ENCODE measurements at places on chromosomes 1 and 21.

DNA sequence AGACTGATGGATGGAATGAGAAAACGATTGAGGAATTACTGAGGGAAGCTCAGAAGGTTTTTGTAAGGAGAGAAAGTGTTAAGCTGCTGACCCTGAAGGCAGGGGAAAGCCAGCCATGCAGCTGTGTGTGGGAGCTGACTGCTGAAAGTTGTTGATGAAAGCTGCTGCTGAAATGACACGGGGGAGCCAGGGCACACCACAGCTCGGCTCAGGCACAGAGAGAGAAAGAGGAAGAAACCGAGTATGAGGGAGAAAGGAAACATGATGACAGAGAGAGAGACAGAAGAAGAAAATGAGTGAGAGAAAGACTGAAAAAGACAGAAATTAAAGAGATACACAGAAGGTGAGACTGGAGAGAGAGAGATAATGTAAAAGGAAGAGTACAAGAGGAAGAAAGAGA, 115.5 kb downstream of the LRRC53 start:
- DNase-seq = no peak

DNA sequence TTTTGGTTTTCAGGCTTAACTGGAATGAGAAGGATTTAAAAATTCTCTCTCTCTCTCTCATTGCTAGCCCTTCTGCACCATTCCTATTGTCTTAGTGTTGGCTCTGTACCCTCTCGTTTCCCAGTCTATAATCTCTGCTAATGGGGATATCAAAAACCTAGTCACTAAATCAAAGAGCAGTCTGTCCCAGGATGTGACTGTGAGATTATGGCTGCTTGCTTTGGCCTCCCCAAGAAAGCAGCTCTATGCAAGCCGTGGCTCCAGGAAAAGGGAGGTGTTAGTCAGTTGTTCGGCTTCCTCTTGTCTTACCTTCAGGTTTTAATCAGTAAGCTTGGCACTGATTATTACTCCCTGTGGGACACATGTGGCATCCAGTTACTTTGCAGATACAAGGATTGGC, 468.8 kb downstream of the USP25 start:
- no peak for DNase-seq

DNA sequence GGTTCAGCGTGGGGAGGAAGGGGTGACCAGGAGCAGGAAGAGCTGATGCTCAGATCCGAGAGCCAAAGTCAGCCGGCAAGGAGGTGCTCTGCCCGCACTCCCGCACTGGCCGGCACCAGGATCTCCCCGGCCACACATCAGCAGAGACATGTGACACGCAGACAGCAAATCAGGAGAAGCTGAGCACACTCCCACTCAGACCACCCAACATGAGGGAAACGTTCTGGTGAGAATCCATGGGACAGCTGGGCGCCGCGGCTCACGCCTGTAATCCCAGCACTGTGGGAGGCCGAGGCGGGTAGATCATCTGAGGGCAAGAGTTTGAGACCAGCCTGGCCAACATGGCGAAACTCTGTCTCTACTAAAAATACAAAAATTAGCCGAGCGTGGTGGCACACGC, 18.6 kb upstream of the PTTG1IP start:
- DNase-seq = no peak

GRCh38 chr1:161390559-161390858, 22.8 kb upstream of the CFAP126 start:
- no peak for DNase-seq

DNA sequence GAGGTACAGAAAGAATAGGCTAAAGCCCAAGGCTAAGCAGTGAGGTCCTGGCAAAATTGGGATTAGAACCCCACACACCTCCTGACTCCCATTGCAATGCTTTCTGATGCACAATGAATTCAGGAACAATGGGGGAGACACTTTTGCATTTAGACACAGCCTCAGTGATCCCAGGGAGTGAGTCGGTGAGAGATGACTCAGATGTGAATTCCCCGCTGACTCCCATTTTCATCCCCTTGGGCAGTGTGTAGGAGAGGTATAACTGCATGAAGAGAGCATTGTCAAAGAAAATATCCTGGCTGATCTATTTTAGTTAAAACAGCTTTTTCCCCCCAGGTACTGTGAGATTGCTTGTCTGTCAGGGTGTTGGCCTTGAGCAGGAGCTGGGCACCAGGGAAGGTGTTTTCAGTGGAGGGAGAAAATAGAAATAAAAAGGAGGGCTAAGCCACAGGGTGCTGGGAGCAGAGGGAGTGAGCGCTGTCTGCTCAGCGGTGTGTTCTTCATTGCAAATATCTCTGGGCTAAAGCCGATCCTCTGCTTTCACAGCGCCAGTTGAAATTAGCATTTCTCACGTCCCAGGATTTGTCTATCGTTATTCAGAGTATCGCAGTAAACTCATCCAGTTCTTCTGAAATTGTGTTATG, 247.7 kb upstream of the PTBP2 start:
- DNase-seq = no peak

DNA sequence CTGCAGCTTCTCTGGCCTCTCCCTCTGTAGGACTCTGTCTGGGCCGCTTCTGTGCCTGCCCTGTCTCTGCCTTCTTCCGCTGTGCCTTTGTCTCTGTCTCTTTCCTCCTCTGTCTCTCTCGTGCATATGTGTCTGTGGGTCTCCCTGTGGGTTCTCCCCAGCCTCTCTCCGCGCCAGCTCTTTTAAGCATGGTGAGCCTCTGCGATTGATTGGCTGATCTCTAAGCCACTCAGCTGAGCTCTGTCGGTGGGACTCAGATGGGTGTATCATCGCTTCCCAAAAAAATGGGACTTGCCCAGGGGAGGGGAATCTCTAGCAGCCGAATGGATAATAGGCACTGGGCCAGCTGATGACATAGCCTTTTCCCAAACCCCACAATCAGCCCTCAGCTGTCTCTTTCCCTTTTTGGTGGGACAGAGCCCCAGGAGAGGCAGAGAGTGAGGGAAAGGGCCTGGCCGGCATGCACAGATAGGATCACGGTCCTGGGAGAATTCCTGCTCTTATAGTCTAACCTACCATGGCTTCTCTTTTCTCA, at the start of gene ADAMTS4:
Gene ADAMTS4, minus strand, starts transcription at position 158 of the 535 bp plus-strand sequence. CDS start 427 bp downstream, outside the sequence.
- DNase-seq = no peak

- no peak for DNase-seq
Observed at GRCh38 chr1:85597709-85598108, 17.1 kb downstream of the CCN1 start.

GRCh38 chr1:83129107-83129506, 869.8 kb downstream of the TTLL7 start:
- no peak for DNase-seq

DNA sequence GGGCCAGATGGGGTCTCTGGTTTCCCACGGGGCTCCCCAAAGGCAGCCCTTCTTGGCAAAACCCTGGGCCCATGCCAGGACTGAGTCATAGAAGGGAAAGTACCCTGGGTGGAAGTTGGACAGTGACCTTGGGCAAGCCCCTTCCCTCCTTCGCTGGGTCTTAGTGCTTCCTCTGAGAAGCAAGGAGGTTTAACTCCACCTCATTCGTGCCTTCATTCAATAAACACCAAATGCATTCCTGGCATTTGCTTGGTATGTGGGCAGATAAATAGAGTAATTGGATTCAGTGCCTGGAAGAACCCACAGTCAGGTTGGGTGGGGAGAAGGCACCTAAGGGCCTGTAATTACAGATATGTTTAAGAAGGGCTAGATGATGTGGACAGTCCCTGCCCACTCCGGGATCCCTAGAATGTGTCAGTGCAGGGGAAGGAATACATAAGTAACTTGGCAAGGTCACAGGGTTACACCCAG, 36.3 kb upstream of the CITED4 start:
- peak; percentile 78 for DNase-seq

GRCh38 chr21:27220416-27220815, 253.5 kb upstream of the ADAMTS5 start:
- no peak for DNase-seq

GRCh38 chr1:21886486-21887215, 50.5 kb downstream of the HSPG2 start:
- no peak for DNase-seq

- DNase-seq = peak; percentile 38
Observed at GRCh38 chr1:107535091-107535490, 394.3 kb downstream of the NTNG1 start.

DNA sequence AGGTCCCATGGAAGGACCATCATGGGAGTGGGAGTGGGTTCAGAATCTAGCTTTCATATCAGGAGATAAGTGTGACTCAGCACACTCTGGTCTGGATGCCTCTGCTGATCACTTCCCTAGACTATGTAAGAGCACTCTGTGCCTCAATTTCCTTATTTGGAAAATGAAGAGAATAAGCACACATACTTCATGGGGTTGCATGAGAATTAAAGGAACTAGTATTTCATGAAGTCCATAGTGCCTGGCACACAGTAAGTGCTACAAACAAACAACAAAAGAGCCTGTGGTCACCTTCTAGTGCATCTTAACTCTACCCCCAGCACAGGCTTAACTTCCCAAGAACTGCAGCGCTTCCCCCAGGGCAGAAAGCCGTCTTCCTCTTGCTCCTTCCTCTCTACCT, 9.6 kb upstream of the IL20 start:
- peak; percentile 59 for DNase-seq

DNA sequence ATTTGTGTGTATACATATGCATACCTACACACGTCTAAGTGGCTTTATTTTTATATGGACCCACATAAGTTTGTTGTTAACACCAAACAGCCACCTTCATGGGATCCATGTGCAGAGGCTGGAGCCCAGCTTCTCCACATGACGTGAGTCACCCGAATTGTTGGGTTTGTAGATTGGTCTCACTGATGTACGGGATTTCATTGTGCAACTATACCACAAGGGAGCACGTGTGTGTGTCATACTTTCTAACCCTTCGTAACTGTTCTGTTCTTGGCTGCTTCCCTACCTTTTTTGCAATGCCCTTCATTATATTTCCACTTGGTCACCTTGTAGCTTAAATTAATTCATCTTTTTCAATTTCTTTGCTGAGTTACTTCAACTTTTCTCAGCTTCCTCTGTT, 21.0 kb downstream of the SPRTN start:
- peak; percentile 92 for DNase-seq
